GM23248 (cell line): ENCODE measurements at places on chromosomes 12 and 14. TPM values are rescaled to one million over a fixed set of nuclear protein-coding genes. Genes with fewer than 3 reads are reported as not detected.

FAIM2 gene
- 0.86 and 2.8 TPM in 2 replicates for total RNA-seq

SYNE3 gene
- 3.8 and 4.8 TPM in 2 replicates for total RNA-seq

DNA sequence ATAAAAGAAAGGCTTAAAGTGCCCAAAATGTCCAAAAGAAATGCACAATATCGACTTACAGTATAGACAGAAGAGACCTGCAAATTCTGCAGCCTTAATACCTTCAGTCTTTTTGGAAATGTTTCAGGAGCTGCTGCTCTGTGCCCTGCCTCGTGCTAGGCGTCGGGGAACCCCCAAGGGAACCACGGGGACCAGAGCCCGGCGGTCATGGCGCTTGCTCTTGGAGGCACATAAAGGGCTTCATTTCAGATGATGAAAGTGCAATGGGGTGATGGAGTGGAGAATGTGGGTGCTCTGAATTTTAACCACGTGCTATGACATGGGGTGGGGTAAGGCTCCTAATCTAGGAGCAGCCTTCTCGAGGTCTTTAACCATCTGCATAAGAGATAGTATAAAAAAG lies 14.8 kb upstream of the AACS start:
- no peak for DNase-seq

DNA sequence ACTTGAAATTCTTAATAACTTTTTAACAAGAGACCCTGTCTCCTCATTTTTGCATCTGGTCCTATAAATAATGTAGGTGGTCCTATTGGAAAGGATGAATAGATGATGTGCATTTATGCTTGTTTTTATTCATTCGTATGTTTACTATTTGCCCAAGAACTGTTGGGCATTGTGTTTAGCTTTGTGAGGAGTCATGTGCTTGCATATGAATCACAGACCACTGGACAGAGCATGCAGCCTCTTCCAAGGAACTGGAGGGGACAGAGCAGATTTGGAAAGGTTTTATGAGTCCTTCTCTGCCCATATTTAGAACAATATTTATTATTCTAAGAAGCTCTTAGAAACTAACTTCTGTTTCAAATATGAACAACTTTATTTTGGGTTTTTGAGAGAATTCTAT lies 414.0 kb downstream of the SOX5 start:
- no peak for DNase-seq

- no peak for DNase-seq
Observed at GRCh38 chr12:4506430-4506829, 32.3 kb upstream of the RAD51AP1 start.

GRCh38 chr14:71374989-71375388 lies 467.7 kb downstream of the PCNX1 start:
- no peak for DNase-seq

- DNase-seq = peak; percentile 93
Observed at GRCh38 chr14:75985618-75986438, at the start of gene IFT43. TSS of gene IFT43 (plus strand) at chr14:75985763. CDS start at chr14:75985787, 24 bp downstream.

- no peak for DNase-seq
Observed at GRCh38 chr12:46801293-46801692, 24.5 kb downstream of the SLC38A4 start.

GRCh38 chr14:95070748-95071435 lies 86.4 kb downstream of the DICER1 start:
- no peak for DNase-seq

- no peak for DNase-seq
Observed at GRCh38 chr12:122732170-122732569, 1.5 kb upstream of the HCAR1 start.

GRCh38 chr14:68968051-68968450 lies 11.1 kb downstream of the ACTN1 start:
- no peak for DNase-seq
